Osteocyte (in vitro differentiated cells): ENCODE measurements at places on chromosomes 6 and 20. TPM values are rescaled to one million over a fixed set of nuclear protein-coding genes. Genes with fewer than 3 reads are reported as not detected.

DNA sequence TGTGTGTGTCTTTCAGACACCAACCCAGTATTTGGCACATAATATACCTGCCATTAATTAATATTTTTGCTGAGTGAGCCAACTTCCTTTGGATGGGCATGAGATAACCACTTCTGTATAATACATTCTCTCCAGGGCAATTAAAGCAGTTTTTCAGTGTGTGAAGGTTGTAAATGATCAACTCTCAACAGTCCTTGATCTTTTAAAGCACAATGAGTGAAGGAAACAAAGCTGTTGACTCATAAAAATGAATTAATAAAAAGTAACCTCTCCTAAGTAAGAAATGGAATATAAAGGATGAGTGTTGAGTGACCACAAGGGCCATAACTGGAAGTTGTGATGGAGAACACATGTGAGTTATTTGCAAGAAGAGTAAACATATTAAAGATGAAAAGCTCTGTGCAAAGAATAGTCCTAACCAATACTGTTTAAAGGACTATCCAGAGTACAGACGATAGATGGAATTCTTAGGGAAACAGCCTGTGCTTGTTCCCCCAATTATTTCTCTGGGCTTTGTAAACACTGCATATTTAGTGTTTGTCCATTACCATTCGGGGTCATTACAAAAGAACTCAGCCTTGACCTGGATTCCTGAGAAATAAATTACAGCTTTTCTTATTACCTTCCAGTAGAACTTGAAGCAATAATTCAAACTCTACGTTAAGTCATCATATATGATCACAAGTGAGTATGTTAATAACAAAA lies 446.2 kb downstream of the PLCB1 start:
- no peak overlapping the region for H3K27ac ChIP-seq
- DNase-seq = no peak
- H3K4me1 ChIP-seq = peaks cover 15% of the 10 kb centered on the region
- no peaks in the 10 kb centered on the region for H3K27me3 ChIP-seq

- H3K27me3 ChIP-seq = no peaks in the 10 kb centered on the region
- H3K4me1 ChIP-seq = peaks cover 31% of the 10 kb centered on the region
- no peaks in the 10 kb centered on the region for H3K36me3 ChIP-seq
- H3K27ac ChIP-seq = peak overlapping the region; percentile 80
Observed at GRCh38 chr6:128600397-128600951, 80.1 kb upstream of the PTPRK start.

DNA sequence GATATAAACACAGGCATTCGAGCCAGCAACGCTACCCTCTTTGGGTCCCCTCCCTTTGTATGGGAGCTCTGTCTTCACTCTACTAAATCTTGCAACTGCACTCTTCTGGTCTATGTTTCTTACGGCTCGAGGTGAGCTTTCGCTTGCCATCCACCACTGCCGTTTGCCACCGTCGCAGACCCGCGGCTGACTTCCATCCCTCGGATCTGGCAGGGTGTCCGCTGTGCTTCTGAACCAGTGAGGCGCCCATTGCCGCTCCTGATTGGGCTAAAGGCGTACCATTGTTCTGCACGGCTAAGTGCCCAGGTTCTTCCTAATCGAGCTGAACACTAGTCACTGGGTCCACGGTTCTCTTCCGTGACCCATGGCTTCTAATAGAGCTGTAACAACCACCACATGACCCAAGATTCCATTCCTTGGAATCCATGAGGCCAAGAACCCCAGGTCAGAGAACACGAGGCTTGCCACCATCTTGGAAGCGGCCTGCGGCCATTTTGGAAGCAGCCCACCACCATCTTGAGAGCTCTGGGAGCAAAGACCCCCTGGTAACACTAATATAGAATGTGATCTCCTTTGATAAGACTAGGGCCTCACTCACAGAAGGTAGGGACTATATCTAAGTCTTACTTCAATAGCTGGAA lies 973 bp downstream of the UBD start:
- H3K36me3 ChIP-seq = peaks cover 3% of the 10 kb centered on the region
- no peak for DNase-seq
- no peaks in the 10 kb centered on the region for H3K4me1 ChIP-seq
- H3K4me3 ChIP-seq = no peak overlapping the region

Gene FAM162B
- total RNA-seq = not detected in 2 replicates
